ENCODE measurements at places on chromosomes 12 and 14.

GRCh38 chr12:66441905-66442559 lies 139.7 kb downstream of the HELB start:
- DNase-seq = no peak

DNA sequence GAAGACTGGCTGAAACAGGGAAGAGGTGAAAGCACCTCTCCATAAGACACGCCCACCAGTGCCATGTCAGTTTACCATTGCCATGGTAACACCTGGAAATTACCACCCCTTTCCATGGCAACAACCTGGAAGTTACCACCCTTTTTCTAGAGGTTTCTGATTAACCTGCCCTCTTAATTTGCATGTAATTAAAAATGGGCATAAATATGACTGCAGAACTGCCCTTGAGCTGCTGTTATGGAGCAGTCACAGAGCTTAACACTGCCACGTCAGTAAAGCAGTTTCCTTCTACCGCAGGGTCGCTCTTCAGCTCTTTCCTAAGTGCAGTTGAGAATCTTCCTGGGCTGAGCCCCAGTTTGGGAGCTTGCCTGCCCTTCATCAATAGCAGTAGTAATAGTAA lies 55.2 kb downstream of the RASSF3 start:
- no peak for DNase-seq

- peak; percentile 55 for DNase-seq
Observed at GRCh38 chr14:73787486-73788316, 63.9 kb upstream of the PTGR2 start.

GRCh38 chr12:113241191-113242025 lies 20.1 kb downstream of the TPCN1 start:
- peak; percentile 96 for DNase-seq

DNA sequence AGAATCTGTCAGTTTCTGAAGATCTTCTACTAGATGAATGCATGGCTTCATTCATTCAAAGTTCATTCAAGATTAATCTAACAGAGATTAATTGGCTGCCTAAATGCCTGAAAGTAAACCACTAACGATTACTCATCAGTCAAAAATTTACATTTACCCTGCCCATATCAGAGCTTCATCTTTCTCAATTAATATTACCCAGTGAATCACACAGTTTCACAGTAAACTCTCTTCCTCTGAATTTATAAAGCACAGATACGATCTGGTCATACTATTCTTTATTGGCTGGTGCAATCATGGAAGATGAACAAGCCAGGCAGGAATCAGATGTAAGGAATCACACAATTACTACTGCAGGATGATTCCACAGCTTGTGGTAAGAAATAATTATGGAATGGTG lies 377.7 kb downstream of the SLC16A7 start:
- peak; percentile 75 for DNase-seq

DNA sequence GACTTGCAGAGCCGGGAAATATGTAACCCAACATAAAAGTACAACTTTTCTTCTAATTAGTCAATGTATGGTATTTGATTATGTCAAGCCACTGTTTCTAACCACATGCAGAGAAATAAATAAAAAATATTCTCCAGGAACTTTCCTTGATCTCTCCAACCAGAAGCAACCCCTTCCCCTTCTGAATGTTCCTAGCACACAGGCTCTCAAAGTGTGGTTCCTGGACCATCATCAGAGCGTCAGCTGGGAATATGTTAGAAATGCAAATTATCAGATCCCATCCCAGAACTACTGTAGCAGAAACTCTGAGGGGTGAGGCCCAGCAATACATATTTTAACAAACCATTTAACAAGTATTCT lies 21.0 kb upstream of the ITPR2 start:
- DNase-seq = no peak

DNA sequence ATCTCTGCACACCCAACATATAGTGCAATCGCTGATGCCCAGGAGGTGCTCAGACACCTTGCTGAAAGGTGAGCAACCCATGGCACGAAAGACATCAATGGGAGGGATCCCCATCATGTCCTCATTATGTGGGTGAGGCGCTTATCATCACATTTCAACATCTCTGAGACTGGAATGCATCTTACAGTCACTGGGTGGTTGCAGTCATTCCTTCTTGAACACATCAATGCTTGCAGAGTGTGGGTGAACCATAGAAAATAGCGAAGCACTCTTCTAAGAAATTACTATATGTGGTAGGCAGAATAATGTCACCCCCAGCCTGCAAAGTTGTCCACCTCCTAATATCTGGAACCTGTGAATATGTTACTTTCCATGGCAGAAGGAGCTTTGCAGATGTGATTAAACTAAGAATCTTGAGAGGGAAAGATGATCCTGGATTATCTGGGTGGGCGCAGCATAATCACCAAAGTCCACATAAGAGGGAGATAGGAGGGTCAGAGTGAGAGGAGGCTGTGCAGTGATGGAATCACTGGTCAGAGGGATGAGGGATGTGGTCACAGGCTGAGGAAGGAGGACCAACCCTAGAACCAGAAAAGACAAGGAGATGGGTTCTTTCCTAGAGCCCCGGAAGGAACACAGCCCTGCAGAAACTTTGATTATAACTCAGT lies 51.2 kb downstream of the GLRX5 start:
- no peak for DNase-seq
